ENCODE measurements at places on chromosomes 1 and 21. TPM values are rescaled to one million over a fixed set of nuclear protein-coding genes. Genes with fewer than 3 reads are reported as not detected.
A peak's percentile ranks its signal among the peaks of the same experiment; 100 is the strongest.

GRCh38 chr1:182003025-182003725, 58.3 kb downstream of the ZNF648 start:
- no peak for DNase-seq

DNA sequence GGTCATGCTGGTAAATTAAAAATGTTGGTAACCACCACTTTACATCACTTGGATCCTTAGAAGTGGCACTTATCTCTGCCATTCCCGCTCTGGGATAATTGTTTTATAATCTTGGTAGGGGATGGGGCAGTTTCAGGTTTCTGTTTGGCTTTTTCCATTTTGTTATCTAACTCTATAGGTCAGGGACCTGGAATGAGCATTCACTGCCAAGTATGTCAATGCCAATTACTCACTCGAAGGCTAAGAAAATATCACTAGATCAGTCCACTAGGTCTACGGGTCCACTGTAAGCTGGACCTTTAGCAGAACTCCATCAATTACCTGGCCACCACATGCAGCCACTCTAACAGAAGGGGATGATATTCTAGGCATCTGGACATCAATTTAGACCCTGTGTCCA, 4.5 kb upstream of the DIP2A start:
- no peak for DNase-seq

- DNase-seq = no peak
Observed at GRCh38 chr1:116557323-116557878, 13.4 kb downstream of the CD58 start.

GRCh38 chr21:31098576-31099005, 60.3 kb upstream of the KRTAP19-8 start:
- peak; percentile 18 for DNase-seq

- no peak for DNase-seq
Observed at GRCh38 chr1:188096521-188096920, 1267.8 kb downstream of the PLA2G4A start.

GRCh38 chr1:224157316-224157715, 25.7 kb upstream of the DEGS1 start:
- DNase-seq = no peak

FAM72D gene
- 3.7 TPM for total RNA-seq
